ENCODE measurements at places on chromosomes 16 and 17. TPM values are rescaled to one million over a fixed set of nuclear protein-coding genes. Genes with fewer than 3 reads are reported as not detected.
A peak's percentile ranks its signal among the peaks of the same experiment; 100 is the strongest.

Gene TSC2
- total RNA-seq, result 144 TPM

Gene ASIC2
- not detected for total RNA-seq

Gene TXNL4B
- 12.7 TPM for total RNA-seq

Gene RAB26
- 0.91 TPM for total RNA-seq

DNA sequence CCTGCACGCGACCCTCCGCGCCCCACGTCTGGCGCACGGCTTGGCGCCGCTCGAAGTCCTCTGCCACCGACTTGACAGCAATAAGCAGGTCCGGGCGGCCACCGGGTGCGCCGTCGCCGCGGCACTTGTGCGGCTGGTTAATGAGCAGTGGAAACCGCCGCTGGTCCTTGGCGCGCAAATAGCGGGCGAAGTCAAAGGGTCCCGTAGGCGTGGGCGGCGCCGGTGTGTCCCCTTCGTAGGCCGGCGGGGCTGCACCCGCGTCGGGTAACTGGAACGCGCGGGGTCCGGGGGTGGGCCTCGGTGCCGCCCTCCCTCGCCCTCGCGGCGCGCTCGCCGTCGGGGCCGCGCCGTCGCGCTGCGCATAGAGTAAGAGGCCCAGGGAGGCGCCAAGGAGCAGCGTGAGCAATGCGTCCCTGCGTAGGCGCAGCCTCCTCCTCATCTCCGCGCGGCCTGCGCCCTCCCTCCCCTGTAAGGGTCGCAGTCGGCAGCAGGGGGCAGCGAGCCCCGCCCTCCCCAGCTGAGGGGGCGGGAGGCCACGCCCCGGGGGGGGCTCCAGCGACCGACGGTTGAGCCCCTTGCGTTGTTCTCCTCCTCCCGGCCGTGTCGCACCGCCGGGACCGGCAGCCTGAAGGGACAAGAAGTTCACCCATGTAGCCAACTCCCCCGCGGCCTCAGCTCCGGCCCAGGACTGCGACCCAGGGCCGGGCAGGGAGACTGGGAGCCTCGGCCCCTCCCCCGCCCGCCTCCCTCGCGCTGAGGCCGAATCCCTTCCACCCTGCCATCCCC, 558 bp downstream of the B3GNT9 start:
- no peaks in the 10 kb centered on the region for H3K27me3 ChIP-seq
- H3K27ac ChIP-seq, result no peak overlapping the region
- H3K4me3 ChIP-seq, result peak overlapping the region; percentile 25
- peaks cover under 1% of the 10 kb centered on the region for H3K36me3 ChIP-seq
- peaks cover 3% of the 10 kb centered on the region for H3K4me1 ChIP-seq
- peak; percentile 63 for DNase-seq

DNA sequence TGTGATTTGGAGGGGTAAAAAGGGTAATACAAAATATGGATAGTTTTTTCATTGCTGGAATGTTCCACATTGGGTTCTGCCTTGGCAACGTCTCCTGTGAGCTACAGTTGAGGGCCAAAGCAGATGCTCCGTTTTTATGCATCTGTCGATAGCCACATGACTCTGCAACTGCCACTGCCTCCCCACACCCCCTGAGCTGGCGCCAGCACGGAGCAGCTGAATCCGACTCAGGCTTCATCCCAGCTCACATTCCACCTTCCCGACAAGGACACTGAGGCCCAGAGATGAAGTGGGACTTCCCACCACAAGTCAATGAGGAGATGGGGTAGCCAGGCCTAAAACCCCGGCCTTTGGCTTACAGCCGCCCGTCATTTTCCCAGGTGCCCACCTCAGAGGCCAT, 334.1 kb downstream of the CDH13 start:
- H3K4me3 ChIP-seq, result no peak overlapping the region
- no peaks in the 10 kb centered on the region for H3K4me1 ChIP-seq
- no peak overlapping the region for H3K27ac ChIP-seq
- H3K36me3 ChIP-seq, result no peaks in the 10 kb centered on the region
- no peaks in the 10 kb centered on the region for H3K27me3 ChIP-seq

DNA sequence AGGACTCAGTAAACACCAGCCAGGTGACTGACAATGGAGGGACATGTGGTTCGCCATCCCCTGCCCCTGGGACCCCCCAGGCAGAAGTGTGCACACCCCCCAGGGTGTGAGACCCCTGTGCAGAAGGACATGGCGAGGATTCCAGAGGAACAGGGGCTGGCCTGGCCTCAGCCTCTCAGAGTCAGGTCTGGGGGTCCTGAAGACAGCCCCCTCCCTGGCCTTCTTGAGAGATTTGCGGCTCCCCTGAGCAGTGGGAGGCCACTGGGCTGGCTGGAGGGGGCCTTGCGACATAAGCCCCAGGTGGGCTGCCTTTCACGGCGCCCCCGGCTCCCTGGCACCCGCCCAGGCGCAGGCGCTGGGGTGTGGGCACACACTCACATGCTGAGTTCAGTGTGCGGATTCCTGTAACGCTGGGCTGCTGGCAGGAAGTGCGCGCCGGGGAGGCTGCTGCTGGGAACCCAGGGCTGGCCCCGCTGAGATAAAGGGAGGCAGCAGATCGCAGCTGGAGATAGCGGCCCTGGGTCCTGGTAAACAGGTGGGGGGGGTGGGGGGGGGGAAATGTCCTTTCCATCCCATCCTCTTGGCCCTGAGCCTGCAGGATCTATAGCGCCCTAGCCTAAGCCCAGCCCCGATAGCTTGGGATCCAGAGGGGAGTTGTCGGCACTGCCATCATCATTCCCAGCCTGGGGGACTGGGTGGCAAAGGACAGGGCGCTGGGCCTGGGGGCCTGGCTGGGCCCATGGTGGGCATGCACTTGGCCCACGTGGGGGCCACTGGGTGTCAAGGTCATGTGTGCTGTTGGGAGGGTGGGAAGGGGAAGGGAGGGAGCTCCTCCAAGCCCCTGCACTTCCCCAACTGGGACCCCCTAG, 27.1 kb downstream of the TMEM235 start:
- H3K36me3 ChIP-seq, result no peaks in the 10 kb centered on the region
- H3K27me3 ChIP-seq, result no peaks in the 10 kb centered on the region
- H3K4me3 ChIP-seq, result no peak overlapping the region
- DNase-seq, result peak; percentile 72
- no peak overlapping the region for H3K27ac ChIP-seq
- H3K4me1 ChIP-seq, result peaks cover 16% of the 10 kb centered on the region

DNA sequence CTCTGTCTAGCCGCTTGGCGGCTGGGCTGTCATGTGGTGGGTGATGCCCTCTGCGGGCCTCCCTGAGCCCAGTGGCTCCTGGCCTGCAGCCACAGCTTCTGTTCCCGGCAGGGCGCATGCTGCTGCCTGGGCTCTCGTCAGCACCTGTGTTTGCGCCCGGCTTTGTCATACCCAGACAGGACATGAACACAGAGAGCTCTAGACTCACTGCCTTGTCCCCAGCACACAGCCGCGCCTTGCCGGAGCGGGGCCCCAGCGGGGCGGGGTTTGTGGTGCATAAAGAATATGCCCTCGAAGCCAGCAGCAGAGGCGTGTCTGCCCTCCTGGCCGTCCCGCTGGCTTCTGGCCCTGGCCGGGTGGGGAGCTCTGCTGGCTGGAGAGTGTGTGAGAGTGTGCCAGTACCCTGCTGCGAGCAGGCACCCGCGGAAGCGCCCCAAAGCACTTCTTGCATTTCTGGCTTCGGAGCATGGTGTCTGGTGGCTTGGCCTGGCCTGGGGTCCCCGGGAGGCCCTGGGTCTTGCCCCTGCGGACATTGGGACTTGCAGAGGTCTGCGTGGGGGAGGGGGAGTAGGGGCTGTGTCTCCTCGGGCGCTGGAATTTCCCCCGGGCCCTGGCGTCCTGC, 14.4 kb downstream of the ASPSCR1 start:
- DNase-seq, result peak; percentile 36
- H3K4me1 ChIP-seq, result peaks cover 2% of the 10 kb centered on the region

DNA sequence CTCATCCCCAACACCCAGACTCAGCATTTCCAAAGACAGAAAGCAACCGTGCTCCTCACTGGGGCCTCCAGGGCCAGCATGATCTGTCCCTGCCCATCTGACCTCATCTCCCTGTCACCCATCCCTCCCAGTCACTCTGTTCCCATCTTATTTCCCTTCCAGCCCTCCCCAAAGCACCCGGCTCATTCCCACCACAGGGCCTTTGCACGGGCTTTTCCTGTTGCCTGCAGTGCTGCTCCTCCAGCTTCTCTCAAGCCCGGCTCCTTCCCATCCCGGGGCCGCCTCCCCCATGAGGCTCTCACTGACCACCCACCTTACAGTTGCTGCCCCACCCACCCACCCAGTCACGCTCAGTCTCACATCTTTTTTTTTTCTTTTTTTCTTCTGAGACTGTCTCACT, 54.8 kb downstream of the RMI2 start:
- H3K27ac ChIP-seq, result no peak overlapping the region
- no peak for DNase-seq
- H3K4me3 ChIP-seq, result no peak overlapping the region
- no peaks in the 10 kb centered on the region for H3K4me1 ChIP-seq

DNA sequence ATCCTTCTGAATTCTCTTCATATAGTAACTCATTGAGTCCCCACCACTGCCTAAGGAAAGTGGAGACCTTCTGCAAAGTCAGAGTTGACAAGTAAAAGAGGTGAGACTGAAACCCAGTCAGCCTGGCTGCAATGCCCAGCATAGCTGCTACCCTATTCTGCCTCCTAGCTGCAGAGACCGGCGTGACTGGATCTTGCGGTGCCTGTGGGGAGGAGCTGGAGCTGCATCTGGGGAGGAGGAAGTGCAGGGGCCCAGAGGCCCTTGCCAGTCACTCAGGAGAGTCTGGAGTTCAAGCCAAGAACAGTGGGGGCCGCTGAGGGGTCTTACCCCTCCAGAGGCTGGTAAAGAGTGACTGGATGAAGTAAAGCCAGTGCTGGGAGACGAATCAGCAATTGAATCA, 35.0 kb upstream of the ZNF423 start:
- no peaks in the 10 kb centered on the region for H3K27me3 ChIP-seq
- H3K4me3 ChIP-seq, result no peak overlapping the region
- no peaks in the 10 kb centered on the region for H3K36me3 ChIP-seq
- DNase-seq, result peak; percentile 20

GRCh38 chr16:12317856-12318537, 341.5 kb downstream of the SNX29 start:
- no peak overlapping the region for H3K27ac ChIP-seq
- DNase-seq, result no peak
- no peaks in the 10 kb centered on the region for H3K27me3 ChIP-seq
- H3K36me3 ChIP-seq, result no peaks in the 10 kb centered on the region

- no peak overlapping the region for H3K27ac ChIP-seq
- peak; percentile 53 for DNase-seq
- no peaks in the 10 kb centered on the region for H3K27me3 ChIP-seq
- H3K4me1 ChIP-seq, result no peaks in the 10 kb centered on the region
- H3K4me3 ChIP-seq, result no peak overlapping the region
Observed at GRCh38 chr16:55257966-55258613, 65.9 kb upstream of the IRX6 start.

GRCh38 chr17:36055921-36056520, 8.1 kb upstream of the CCL18 start:
- DNase-seq, result no peak
- H3K4me3 ChIP-seq, result no peak overlapping the region
- no peaks in the 10 kb centered on the region for H3K27me3 ChIP-seq

DNA sequence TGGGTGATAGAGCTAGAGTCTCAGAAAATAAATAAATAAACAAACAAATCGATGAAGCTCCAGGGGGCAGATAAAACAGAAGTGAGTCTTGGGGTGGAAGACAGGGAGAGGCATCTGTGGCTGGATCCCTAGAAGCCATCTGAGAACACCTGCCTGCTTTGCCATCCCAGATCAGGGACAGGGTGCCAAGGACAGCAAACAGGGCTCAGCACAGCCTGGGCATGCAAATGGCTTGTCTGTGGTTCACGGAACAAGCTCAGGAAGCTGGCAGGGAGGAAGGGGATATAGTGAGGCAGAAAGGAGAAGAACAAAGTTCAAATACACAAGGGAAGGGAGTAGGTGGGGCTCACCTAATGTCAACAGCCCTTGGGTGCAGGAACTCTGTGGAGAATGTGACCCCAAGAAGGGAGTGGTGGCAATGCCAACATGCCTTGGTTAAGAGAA, 27.5 kb downstream of the TRIM25 start:
- no peak overlapping the region for H3K4me3 ChIP-seq
- no peak for DNase-seq
- H3K36me3 ChIP-seq, result peaks cover 19% of the 10 kb centered on the region
- H3K4me1 ChIP-seq, result no peaks in the 10 kb centered on the region

GRCh38 chr16:85885537-85885936, 13.4 kb upstream of the IRF8 start:
- H3K27ac ChIP-seq, result no peak overlapping the region
- H3K36me3 ChIP-seq, result no peaks in the 10 kb centered on the region
- H3K4me1 ChIP-seq, result peaks cover 19% of the 10 kb centered on the region
- H3K27me3 ChIP-seq, result peaks cover 18% of the 10 kb centered on the region

DNA sequence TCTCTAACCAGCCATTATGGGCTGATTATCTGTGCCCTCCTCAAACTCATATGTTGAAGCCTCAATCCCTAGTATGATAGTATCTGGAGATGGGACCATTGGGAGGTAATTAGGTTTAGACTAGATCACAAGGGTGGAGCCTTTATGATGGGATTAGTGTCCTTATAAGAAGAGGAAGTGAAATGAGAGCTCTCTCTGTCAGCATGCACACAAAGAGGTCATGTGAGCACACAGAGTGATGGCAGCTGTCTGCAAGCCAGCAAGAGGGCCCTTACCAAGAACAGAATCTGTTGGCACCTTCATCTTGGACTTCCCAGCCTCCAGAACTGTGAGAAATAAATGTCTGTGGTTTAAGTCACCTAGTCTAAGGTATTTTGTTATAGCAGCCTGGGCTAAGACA, 101.9 kb downstream of the PCTP start:
- DNase-seq, result no peak
- H3K4me3 ChIP-seq, result no peak overlapping the region
- H3K27me3 ChIP-seq, result no peaks in the 10 kb centered on the region
- H3K27ac ChIP-seq, result no peak overlapping the region

GRCh38 chr17:75691371-75691791, 24.2 kb downstream of the SAP30BP start:
- no peak for DNase-seq
- peaks cover 83% of the 10 kb centered on the region for H3K4me1 ChIP-seq
- H3K36me3 ChIP-seq, result peaks cover 20% of the 10 kb centered on the region
- no peak overlapping the region for H3K4me3 ChIP-seq
- no peaks in the 10 kb centered on the region for H3K27me3 ChIP-seq

GRCh38 chr17:2635675-2636074, 42.2 kb downstream of the PAFAH1B1 start:
- H3K36me3 ChIP-seq, result no peaks in the 10 kb centered on the region
- no peak for DNase-seq
- no peak overlapping the region for H3K4me3 ChIP-seq
- H3K4me1 ChIP-seq, result no peaks in the 10 kb centered on the region

- H3K36me3 ChIP-seq, result peaks cover 4% of the 10 kb centered on the region
- H3K4me3 ChIP-seq, result no peak overlapping the region
- no peaks in the 10 kb centered on the region for H3K4me1 ChIP-seq
- no peak overlapping the region for H3K27ac ChIP-seq
- no peaks in the 10 kb centered on the region for H3K27me3 ChIP-seq
- no peak for DNase-seq
Observed at GRCh38 chr16:19660432-19660831, 57.6 kb downstream of the KNOP1 start.

- peak overlapping the region; percentile 77 for H3K27ac ChIP-seq
- DNase-seq, result no peak
- no peaks in the 10 kb centered on the region for H3K27me3 ChIP-seq
- H3K36me3 ChIP-seq, result peaks cover 1% of the 10 kb centered on the region
- peak overlapping the region; percentile 76 for H3K4me3 ChIP-seq
- peaks cover 56% of the 10 kb centered on the region for H3K4me1 ChIP-seq
Observed at GRCh38 chr17:40343219-40344119, 21.1 kb downstream of the GJD3 start.

GRCh38 chr17:42429726-42430447, 6.8 kb upstream of the CAVIN1 start:
- DNase-seq, result no peak
- H3K27me3 ChIP-seq, result no peaks in the 10 kb centered on the region
- no peaks in the 10 kb centered on the region for H3K4me1 ChIP-seq
- no peak overlapping the region for H3K27ac ChIP-seq
- H3K36me3 ChIP-seq, result no peaks in the 10 kb centered on the region
